Activated CD8-positive, alpha-beta memory T cell treated with anti-CD3 and anti-CD28 coated beads for 1 hour (primary cell): ENCODE measurements at places on chromosomes 6 and 20.

- no peak for DNase-seq
These were observed 438.4 kb upstream of the FLRT3 start for GRCh38 chr20:14775778-14776177.

DNA sequence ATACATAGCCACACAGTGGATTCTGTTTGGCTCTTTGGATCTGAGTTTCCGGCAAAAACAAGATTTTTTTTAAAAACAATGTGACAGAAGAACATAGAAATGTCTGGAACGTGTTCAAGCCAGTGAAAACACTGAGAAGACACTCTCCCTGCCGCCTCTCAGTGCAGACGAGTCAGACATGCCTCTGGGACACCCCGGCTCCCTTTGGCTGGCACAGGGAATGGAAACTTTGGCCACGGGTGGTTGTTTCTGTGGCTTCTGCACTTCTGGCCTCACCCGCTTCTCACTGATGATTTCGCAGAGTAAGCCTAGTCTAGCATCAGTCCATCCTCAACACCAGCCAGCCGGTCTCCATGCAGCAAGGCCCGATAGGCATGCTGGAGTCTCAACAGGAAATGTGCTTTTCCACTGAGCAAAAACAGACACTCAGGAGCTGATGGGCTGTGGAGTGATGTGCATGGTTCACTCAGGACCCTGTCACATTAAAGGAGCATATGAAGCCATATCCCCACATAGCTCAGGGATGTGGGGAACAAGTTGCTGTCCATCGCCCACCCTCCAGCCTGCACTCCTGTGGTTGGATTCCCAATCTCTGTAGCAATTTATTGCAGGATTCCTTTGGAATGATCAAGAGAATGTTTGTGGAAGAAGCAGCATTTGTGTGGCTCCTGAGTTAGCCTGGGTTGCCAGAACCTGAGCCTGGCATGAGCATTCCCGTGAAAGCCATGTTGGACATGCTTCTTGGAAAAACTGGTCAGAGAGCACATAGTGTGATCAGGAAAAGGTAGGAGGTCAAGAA is 262.0 kb upstream of the RIN2 start:
- DNase-seq = no peak

GRCh38 chr6:106134087-106134770 is 48.1 kb downstream of the PRDM1 start:
- DNase-seq = no peak

DNA sequence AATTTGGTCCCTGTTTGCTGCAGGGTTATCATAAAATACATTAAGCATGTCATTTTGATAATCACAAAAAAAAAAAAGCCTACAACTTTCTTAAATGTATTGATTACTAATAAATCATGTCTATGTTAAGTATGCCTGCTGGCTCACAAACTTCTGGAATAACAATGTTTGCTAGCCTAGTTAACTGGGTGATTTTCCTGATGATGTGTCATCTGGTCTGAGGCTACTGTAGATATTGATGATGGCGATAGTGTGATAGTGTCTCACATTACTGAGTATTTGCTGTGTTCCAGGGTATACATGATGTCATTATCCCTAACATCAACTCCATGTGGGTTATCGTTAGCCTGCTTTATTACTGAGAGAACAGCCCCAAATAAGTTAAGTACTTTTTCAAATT is 86.2 kb upstream of the VSTM2L start:
- DNase-seq = no peak

GRCh38 chr20:45968081-45968671 is 3.8 kb downstream of the ZNF335 start:
- DNase-seq = no peak

DNA sequence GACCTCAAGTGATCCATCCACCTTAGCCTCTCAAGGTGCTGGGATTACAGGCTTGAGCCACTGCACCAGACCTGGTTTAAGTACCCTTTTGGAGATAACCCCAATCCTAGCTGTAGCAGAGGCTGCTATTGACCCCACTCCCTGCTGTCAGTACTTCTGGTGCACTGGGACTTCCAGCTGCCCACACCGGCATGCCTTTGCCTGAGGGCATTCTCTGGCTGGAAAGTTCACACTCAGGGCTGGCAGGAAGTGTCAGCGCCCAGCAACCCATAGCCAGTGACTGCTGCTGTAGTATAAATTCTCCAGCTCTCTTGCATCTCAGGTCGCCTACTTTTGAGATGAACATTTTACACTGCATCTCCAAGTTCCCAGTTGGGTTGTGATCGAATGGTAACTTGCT is 75.3 kb downstream of the UTRN start:
- no peak for DNase-seq

DNA sequence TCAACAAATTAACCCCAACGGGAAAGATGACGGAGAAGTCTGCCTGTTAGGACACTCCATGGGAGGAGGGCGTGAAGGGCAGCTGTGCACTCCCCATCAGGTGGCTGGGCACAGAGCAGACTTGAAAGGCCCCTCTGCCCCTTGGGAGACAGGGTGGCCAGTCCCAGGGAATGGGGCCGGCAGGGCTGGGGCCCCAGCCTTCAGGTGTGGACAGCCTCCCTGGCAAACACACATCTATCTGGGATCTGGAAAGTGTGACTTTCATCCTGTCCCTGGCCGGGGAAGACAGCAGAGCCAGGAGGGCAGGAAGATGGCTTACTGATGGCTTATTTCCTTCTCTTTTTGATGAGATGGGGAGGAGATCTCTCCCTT is 4.5 kb upstream of the FRMD1 start:
- no peak for DNase-seq

- DNase-seq = no peak
These were observed 182.7 kb downstream of the TFAP2B start for GRCh38 chr6:51001399-51001798.

DNA sequence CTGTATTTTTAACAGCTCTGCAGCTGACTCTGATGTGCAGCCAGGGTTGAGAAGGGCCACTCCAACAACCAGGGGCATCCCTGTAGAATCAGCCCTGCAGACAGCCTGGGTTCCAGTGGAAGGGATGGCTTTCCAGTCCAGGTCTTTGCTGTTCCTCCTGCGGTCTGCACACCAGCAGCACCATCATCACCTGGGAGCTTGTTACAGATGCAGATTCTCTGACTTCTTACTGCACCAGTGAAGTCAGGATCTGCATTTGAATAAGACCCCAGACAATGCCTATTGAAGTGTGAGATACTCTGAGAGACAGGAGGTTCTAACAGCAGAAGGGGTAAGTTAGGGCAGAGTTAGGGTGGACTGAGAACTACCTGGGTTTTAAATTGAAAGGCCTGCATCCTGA is 151.3 kb downstream of the F13A1 start:
- no peak for DNase-seq

GRCh38 chr6:135920689-135921088 is 69.2 kb downstream of the PDE7B start:
- no peak for DNase-seq

GRCh38 chr20:52748990-52749389 is 223.2 kb upstream of the TSHZ2 start:
- no peak for DNase-seq

DNA sequence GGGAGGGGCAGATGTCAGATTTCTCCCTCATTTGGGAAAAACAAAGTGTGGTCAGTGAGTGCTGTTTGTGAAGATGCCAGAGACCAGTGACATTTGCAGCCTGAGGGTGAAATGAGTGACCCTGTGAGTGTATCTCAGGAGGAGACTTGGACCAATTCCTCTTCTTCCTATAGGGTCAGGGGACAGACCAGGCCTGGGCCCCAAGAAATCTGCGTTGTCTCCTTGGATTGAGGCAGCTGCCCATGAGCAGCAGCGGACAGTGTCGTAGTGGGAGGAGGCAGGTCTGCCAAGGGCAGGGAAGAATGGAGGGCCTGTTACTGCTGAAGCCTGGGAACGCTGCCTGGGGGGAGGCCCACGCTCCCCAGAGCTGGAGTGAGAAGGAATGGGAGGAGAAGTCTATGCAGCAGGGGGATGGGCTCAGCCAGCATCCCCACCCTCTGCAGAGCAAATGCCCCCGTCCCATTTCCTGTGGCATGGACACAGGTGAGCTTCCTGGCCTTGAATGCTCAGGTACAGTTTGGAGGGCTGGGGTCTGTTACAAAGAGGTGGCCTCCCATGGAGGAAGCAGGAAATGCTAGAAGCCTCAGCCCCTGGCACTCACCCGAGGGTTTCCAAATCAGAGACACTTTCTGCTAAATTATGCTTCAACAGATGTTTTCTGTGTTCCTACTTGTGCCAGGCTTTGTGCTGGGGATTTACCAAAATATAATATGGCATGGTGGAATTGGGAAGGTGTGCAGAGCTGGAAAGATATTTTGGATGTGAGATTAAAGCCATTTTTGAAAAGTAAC is 29.8 kb downstream of the DAAM2 start:
- no peak for DNase-seq

- DNase-seq = no peak
These were observed 4.6 kb downstream of the PTPRK start for GRCh38 chr6:128515550-128516513.

- no peak for DNase-seq
These were observed 73.1 kb downstream of the HIVEP2 start for GRCh38 chr6:142871910-142872331.

DNA sequence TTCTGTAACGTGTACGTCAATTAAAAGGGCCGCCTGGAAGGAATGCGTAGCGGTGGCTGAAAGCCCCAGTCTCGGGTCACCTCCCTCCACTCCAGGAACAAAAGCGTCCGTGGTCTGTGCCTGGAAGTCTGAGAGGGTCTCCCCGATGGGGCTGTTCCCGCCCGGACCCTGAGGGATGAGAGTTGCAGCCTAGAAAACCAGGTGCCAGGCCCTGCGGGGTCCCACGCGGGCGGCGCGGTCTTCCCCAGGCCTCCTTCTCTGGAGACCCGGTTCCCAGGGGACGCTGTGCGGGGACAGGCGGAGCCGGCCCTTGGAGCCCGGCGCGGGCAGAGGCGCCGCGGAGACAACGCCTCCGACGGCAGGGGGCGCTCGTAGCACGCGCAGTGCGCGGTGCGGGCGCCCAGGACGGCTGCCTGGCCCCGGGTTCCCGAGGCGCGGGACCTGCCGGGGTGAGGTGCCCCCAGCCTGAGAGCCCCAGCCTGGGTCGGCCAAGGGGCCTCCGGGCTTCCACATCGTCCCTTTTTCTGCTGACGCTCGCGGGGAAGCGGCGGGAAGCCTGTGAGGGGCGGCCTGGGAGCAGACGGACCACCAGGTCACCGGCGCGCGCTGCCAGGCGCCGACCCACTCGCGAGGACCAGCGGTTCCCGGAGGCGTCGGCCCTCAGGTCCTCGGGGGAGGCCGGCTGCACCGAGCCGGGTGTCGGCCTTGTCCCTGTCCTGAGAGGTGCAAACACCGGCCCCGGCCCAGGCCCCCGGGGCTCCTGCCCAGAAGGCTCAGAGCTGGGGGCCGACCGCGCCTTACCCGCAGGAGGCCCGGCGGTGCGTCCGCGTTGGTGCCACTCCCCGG is 5.3 kb upstream of the FOXC1 start:
- DNase-seq = peak; percentile 59

GRCh38 chr20:11182720-11183119 is 508.9 kb upstream of the JAG1 start:
- no peak for DNase-seq

- peak; percentile 8 for DNase-seq
These were observed 659 bp downstream of the CEP85L start for GRCh38 chr6:118650582-118651281.

DNA sequence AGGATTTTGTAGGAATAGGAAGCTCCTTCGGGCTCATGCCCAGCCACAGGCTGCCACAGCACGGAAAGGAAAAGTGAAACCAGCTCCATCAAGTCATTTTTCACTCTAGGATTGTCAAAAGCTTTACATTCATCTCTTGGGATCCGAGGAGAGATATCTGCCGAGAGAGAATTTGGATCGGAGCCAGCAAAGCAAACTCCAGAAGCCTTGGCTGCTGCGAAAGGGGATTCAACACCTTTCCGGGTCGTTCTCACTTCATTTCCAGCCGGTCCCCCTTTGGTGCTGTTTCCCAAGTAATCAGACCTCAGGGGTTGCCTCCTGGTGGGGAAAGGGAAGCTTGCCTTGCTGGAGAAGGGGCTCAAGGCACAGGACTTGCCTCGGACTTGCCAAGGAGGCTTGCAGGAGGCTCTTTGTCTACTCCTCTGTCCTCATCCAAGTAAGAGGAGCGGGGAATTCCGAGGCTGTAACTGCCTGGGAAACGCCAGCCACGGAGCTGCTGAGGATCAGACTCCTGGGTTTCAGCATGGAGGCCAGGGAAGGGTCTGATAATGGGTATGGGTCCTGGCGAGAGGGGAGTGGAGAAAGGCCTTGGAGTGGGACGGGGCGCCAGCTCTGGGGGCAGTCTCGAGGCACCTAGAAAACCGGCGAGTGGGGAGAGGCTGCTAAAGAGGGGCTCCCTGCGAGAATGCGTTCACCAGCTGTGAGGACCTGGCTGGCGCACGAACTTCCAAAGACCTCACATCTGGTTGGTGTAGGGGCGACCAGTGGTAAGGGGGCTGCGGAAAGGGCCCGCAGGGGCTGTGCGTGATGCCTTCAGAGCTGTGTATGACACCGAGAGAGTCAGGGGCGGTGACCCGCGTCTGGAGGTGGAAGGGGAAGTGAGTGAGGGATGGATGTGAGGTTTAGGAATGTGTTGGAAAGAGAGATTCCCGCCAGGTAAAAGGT is 702 bp downstream of the ETV7 start:
- no peak for DNase-seq

GRCh38 chr6:6713657-6714056 is 125.1 kb downstream of the LY86 start:
- no peak for DNase-seq

GRCh38 chr6:143535189-143535614 is 23.7 kb upstream of the FUCA2 start:
- DNase-seq = no peak
